Stimulated activated CD4-positive, alpha-beta T cell treated with anti-CD3 and anti-CD28 coated beads, Interleukin-1b, Interleukin-23, amount 100 ng/mL, for 24 hours (primary cell): ENCODE measurements at places on chromosomes 2 and 18.
A peak's percentile ranks its signal among the peaks of the same experiment; 100 is the strongest.

DNA sequence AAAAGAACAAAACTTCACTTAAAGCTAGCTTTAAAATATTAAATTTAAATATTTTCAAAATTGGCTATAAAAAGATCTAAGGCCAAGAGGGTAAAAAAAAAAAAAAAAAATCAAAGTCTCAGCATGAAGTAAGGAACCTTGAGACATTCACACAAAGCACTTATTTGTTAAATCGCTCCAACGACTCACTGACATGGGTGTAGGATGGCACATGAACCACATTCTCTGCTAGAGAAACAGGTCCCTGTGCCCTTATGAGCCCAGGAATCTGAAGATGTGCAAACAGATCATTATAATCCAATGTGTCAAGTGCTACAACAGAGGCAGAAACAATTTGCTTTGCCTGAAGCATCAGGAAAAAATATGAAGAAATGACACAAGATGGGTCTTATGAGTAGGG is 13.8 kb downstream of the LAPTM4A start:
- no peak for DNase-seq

DNA sequence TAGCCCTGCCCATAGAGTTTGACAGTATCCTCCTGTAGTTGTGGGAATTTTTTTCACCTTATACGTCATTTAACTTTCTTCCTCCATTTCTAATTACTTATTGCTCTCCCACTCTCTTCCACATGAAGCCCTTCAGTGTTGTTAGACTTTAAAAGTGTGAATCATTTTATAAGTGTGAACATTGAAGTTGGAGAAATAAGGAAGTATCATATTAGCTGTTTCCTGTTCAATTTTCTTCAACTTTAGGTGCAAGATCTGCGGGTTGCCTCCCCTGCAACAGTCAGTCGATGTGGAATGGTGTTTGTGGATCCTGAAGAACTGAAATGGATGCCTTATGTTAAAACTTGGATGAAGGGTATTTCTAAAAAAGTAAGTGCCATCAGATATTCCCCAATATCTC is 138.1 kb downstream of the DNAH6 start:
- no peak for DNase-seq

GRCh38 chr2:2839782-2840531 is 508.9 kb upstream of the MYT1L start:
- DNase-seq, result no peak

- peak; percentile 82 for DNase-seq
These were observed at the start of gene CEBPZOS for GRCh38 chr2:37196320-37197195. TSS of gene CEBPZOS (plus strand) at chr2:37196496. CDS start at chr2:37199705, 3,209 bp downstream.

GRCh38 chr2:241011296-241011600 is 12.8 kb downstream of the SNED1 start:
- no peak for DNase-seq

- no peak for DNase-seq
These were observed 63.2 kb downstream of the ZEB2 start for GRCh38 chr2:144456680-144457079.

- no peak for DNase-seq
These were observed 52.0 kb upstream of the RTN4 start for GRCh38 chr2:55102056-55102812.

DNA sequence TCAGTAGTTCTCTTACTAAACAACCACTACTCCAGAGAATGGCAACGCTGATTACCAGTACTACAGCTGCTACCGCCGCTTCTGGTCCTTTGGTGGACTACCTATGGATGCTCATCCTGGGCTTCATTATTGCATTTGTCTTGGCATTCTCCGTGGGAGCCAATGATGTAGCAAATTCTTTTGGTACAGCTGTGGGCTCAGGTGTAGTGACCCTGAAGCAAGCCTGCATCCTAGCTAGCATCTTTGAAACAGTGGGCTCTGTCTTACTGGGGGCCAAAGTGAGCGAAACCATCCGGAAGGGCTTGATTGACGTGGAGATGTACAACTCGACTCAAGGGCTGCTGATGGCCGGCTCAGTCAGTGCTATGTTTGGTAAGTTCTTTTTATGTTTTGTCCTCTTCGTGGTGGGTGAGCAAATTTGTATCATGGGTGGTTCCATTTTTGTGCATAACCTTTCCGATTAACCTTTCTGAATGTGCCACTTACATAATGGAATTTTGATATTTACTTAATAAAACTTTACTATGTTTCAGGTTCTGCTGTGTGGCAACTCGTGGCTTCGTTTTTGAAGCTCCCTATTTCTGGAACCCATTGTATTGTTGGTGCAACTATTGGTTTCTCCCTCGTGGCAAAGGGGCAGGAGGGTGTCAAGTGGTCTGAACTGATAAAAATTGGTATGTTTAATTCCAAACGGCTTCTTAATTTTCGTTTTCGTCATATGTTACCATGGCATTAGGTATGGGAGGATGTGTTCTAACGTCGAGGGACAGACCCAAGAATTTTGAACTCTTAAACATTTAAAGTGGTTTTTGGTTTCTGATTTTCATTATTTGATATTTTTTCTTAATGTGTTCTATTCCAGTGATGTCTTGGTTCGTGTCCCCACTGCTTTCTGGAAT is 1.3 kb downstream of the SLC20A1 start:
- no peak for DNase-seq

DNA sequence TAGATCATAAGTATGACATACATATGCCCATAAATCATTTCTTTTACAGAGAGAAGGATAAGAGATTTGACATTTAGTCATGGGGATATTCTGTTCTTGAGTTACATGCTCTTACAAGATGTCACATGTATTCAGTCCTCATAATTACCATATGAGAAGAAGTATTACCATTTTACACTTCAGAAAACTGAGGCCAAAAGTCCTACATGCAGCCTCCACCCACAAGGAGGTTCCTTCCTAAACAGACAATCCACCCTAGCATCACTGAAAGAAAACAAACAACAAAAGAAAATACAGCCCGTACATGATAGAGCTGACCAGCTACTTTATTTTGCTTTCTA is 335.1 kb downstream of the SETBP1 start:
- no peak for DNase-seq

GRCh38 chr2:202337151-202337550 is 39.0 kb upstream of the BMPR2 start:
- DNase-seq, result no peak

GRCh38 chr2:212344131-212344530 is 194.5 kb downstream of the ERBB4 start:
- no peak for DNase-seq

- DNase-seq, result no peak
These were observed 166.1 kb downstream of the CLIP4 start for GRCh38 chr2:29281086-29281915.

GRCh38 chr2:210309548-210310233 is 5.3 kb downstream of the MYL1 start:
- no peak for DNase-seq

- peak; percentile 41 for DNase-seq
These were observed 635 bp upstream of the ADRA2B start for GRCh38 chr2:96116879-96117533.

DNA sequence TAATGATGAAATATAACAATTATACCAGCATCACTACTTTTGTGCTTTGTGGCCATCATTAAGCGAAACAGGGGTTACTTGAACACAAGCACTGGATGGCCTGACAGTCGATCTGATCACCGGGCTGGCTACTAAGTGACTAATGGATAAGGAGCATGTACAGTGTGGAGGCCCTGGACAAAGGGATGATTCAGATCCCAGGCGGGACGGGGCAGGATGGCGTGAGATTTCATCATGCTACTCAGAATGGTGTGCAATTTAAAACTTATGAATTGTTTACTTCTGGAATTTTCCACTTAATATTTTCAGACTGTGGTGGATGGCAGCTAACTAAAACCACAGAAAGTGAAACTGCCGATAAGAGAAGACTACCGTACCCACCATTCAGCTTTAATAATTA is 7.0 kb upstream of the CLIP4 start:
- DNase-seq, result no peak

DNA sequence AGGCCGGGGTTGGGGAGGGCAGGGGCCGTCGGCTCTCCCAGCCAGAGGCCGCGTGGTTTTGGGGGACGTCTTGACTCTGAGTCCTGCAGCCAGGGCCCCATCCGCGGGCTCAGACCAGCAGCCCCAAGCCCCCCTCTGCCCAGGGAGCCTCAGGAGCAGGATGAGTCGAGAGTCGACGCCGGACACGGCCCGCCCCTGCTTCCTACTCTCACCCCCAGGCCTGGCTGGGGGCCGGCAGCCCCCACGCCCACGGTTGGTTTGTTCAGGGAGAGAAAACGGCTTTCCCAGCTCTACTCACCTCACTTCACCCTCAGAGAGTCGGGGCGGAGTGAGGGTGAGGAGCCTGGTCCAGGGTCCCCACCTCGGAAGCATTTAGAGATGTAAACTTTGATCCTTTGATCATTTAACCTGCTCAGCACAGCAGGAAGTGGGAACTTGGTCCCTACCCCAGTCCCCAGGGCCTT is 6.9 kb downstream of the SNORC start:
- no peak for DNase-seq

DNA sequence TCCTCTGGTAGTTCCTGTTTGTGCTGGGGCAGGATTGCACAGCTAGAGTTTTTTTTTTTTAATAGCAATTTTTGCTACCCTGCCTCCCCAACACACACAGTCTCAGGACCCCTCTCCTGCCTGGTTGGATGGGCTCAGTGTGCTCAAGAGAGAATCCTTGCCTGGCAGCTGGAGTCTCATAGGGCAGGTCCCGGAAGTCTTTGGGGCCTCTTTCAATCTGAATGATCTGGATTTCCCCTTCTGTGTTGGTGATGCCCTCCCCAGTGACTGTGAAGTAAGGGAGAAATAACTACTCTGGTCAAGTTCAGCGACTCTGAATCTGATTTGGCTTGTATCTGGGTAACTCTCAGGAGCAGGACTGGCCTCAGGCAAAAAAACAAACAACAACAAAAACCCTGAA is 220.6 kb upstream of the LRRTM1 start:
- no peak for DNase-seq

DNA sequence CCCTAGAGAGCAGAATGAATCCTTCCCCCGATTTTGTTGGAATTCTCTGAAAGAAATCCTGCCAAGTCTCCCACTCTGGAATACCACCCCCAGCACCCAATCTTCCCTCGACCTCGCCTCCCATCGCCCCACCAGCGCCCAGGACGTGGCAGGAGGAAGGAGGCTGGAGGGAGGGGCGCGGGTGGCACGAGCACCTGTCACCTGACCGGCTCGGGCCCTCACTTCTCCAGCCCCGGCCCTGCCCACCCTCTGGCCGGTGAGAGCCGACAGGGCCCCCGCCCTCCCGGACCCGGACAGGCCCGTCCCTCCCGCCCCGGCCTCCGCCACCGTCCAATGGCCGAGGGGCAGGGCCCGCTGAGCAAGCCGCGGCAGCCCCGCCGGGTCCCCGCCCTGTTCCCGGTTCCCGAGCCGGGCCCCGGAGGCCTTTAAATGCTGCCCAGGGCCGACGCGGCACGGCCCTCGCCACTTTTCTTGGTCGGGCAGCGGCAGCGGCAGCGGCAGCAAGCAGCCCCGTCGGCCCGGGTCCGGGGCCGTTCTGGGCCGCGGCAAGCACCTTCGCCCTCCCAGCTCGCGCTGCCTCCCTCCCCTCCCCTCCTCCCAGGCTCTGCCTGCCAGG is at the start of gene LGALSL:
Gene LGALSL (plus strand): TSS at position 393 of the 616 bp plus-strand sequence. CDS start 384 bp downstream, outside the sequence.
- no peak for DNase-seq

GRCh38 chr2:86673986-86674670 is 46.0 kb upstream of the RMND5A start:
- no peak for DNase-seq

- no peak for DNase-seq
These were observed 168.5 kb upstream of the ZSWIM2 start for GRCh38 chr2:187017438-187017837.

DNA sequence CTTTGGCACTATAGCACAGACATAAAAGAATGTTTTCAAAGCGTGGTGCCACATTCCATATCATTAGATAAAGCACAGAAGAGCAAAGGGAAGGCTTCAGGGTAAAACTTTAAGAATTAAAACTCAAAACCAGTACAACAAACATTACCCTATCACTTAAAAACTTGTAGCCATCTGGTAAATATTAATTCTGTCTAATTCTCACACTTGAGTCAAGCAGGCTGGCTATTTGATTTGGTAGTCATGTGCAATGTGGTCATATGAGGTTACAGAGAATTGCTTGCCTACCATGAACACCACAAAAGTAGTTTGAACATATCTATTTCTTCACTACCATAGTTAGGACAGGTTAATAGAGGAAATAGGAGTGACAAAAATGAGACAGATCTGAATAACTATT is 244.9 kb downstream of the IRS1 start:
- no peak for DNase-seq

- no peak for DNase-seq
These were observed 75.0 kb downstream of the OSBPL1A start for GRCh38 chr18:24322584-24323136.

DNA sequence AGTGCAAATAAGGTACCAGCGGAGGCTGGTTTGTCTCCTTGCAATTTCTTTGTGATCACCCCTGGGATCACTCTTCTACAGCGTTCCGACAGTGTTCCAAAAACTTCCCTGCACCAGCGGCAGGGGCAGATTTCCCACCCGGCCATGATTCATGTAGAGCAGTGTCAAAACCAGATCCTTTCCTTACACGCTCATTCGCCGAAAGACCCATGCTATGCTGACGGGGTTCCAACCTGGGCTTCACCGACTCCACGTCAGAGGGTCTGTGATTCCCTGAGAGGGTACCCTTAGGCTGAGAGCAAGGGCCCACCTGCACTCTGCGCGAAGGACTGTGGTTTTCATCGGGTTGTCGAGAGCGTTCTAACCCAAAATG is 423 bp upstream of the TTC27 start:
- DNase-seq, result no peak

GRCh38 chr18:26135548-26135947 is 1.9 kb downstream of the PSMA8 start:
- no peak for DNase-seq

DNA sequence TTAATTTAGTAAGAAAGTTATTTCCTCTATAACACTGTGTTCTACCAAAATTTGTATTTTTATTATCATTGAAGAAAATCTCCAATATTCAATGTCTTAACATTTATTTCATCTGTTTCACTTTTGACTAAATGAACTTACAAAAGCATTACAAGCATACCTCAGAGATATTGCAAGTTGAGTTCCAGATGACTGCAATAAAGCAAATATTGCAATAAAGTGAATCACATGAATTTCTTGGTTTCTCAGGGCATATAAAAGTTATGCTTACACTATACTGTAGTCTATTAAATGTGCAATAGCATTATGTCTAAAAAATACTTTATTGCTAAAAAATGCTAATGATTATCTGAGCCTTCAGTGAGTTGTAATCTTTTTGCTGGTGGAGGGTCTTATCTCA is 78.3 kb downstream of the TTC32 start:
- DNase-seq, result no peak

GRCh38 chr2:45278365-45279078 is 269.3 kb upstream of the SIX2 start:
- DNase-seq, result no peak

DNA sequence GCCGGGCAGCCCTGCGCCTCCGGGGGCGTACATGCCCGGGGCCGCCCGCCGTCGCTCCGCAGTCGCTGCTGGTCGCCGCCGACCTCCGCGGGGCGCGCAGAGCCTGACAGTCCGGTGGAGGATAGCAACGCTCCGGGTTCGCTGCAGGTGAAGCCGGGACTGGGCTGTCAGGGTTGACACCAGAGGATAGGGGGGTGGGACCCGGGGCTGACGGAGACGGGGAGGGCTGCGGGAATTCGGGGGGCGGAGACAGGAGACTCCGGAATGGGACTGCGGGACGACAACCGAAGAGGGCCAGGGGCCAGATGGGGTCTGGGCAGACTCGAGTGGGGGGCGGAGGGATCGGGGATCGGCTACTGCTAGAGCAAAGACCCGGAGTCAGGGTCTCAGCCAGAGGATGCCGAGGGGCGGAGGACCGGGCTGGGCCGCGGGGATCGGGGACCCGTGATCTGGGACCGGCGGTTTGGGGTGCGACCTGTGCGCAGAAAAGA is 403 bp downstream of the TMEM127 start:
- DNase-seq, result no peak

GRCh38 chr2:72238311-72238710 is 90.6 kb upstream of the CYP26B1 start:
- no peak for DNase-seq
